ENCODE measurements at places on chromosomes 4 and X.

- DNase-seq: no peak
These were observed 312.7 kb downstream of the SPRY1 start for GRCh38 chr4:123709336-123709735.

DNA sequence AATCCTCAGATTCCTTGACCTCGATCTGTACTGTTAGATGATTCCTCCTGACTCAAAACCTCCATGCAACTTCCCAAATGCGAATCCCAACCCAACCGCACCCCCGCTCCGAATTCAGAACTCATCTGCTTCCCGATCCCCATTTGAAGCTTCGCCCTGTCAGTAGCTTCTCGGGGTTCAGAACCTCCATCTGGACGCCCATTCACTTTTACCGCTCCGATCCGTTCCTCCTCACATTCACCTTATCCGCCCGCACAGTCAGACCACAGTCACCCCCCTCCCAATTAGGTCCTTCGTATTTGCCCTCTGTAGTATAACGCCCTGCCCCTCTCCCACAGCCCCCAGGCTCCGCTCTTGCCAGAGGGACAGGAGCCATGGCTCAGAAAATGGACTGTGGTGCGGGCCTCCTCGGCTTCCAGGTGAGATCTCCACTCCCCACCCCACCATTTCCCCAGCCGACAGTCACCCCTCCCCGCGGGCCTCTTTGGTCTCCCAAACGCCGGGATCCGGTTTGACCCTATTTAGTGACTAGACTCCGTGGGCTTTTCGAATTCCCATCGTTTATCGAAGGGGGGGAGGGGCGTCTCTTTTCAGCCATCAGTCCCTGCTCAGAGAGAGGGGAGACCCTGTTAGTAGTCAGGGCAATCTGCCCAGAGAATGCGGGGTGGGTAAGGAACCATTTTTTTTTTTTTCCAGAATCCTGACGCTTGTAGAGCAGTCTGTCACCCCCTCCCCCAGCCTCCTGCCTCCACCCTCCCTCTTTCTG lies 691 bp downstream of the MAGED1 start:
- peak; percentile 44 for DNase-seq

DNA sequence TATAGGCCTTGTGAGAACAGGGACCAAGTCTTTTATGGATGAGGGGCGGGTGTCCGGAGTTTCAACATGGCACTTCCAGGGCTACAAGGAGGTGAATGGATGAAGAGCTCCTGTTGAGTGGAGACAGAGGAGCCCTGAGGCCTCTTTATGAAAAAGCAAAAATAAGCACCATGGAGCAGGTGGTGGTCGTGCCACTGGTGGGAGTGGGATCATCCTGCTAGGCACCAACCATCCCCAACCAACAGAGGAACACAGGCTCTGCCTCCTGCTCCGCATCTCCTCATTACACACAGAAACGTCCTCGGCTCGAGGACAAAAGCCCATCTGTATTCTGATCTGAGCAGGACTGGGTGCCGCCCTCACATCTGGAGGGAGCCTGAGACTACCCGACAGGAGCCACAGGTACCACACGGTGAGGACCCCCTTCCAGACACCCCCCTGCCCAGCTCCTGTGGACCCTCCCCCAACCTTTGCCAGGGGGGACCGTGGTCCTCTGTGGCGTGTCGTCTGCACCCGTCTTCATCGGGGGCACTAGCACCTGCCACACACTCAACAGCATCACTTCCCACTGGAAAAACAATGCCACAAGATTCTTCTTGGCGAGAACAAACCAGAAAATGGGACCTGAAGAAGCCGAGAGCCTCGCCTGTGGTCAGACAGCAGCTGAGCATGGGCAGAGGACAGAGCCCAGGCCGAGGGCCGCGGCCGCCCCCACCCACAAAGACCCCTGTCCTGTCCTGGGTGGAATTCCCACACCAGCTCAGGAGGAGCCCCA lies 3.9 kb upstream of the PDE6B start:
- DNase-seq: no peak

DNA sequence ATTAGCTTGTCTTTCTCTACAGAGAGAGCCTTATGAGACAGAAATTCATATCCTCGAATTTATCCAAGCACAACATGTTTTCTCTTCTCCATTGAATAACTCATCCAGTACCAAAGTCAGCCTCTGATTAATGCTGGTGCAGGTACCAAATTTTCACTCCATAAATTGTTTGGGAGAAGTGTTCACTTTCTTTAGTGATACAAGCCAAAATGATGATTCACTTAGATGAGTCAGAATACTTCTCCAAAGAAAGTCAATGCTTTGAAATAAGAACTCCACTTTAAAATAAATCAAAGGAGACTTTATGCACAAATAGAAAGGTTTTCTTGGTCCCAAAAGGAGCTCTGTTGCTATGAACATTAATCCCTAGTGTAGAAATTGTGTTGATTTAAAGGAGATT lies 60.2 kb downstream of the MAOB start:
- DNase-seq: no peak

GRCh38 chrX:56783450-56783831 lies 54.4 kb downstream of the NBDY start:
- peak; percentile 76 for DNase-seq

DNA sequence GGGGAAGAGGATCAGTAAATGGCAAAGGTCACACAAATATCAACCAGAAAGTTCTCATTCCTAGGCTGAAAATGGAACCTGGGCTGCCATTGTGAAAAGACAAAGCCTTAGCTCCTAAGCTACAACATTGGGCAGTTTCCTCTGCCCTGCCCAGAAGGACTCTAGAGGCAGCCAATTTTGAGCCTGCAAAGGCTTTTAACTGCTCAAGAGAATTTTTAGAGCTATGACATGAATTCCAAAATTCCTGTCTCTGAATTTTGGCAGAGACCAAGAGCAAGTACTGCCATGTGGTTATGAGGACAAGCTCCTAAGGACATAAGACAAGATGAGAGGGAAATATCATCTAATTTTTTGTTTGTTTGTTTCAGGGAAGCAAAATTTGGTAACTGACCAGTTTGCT lies 29.6 kb upstream of the IGFBP7 start:
- no peak for DNase-seq

DNA sequence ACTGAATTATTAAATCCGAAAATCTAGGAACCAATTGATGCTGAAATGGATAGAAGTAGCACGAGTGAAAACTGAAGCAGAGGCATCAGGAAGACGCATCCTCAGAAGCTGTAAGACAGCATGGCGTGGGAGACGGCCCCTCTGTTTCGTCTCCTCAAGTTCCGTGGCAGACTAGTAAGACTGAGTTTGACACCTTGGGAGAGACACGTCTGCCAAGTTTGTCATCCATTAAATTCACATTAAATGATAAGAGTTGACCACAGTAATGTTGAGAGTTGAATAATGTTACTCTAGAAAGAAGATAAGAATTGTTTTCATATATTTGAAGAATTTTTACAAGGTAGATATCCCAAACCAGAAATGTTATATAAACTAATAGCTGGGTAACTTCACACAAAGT lies 736.1 kb upstream of the FRG1 start:
- DNase-seq: no peak

GRCh38 chr4:155353923-155354540 lies 22.7 kb downstream of the MAP9 start:
- peak; percentile 31 for DNase-seq

DNA sequence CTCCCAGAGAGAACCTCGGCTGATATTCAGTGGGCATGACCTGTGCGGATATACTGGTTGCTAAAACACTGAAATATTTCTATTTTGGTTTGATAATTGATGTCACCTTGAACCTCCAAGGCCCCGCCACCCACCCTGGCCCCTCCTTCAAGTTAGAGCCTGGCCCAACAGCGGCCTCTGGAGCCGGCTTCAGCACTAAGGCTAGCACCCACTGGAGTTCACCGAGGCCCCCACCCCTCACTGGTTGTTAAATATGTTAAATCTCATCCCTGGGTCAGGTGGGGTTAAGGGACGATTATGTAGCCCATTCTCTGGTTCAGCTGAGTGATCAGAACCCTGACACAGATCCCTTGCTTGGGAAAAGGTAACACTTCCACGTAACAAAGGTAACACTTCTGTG lies 24.3 kb downstream of the SEL1L3 start:
- DNase-seq: no peak

DNA sequence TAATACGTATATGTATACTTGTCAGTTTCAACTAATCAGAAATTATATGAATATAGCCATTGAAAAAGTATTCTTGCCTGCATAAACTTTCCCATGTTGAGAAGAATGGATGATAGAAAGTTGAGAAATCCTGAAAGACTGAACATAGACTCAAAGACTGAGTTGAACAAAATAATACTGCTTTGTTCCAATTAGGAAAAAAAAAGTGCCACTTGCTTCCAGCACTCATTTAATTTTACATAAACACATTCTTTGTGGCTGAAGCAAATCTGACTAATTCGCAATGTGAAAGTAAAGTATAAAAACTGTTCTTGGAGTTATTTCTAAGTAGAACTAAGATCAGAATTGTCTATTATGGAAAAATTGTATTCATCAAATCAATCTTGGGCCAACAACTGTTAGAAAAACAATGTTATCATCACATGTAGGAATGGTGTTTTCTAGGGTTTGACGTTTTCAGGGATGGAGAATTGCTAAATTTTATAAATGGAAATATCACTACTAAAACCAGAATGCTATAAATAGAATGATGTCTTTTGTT lies 2334.6 kb downstream of the PCDH7 start:
- DNase-seq: no peak

DNA sequence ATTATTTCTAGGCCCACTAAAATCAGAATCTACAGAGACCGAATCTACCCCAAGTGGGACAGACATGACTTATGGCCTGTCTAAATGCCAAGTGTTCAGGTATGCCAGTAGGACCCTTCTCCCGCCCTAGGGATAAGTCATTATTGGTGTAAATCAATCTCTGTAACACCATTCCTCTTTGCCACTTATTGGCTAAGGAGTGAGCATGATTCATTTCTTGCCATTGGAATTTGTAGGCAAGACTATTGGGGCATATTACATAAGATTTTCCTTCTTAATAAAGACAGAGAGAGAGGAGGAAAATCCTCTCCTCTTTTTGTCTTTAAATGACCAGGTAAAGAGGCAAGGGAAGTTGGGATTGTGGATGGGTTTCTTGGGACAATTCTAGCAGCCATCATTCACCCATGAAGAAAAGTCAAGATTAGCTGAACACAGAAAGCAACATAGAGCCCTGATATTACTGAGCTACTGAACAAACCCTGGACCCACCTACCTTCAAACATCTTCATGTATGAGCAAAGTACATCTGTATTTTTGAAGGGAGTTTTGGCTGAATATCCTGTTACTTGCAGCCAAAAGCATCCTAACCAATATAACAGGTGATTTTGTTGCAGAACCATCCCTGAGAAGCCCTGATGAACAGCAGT lies 2.6 kb downstream of the SLC9B2 start:
- DNase-seq: no peak

DNA sequence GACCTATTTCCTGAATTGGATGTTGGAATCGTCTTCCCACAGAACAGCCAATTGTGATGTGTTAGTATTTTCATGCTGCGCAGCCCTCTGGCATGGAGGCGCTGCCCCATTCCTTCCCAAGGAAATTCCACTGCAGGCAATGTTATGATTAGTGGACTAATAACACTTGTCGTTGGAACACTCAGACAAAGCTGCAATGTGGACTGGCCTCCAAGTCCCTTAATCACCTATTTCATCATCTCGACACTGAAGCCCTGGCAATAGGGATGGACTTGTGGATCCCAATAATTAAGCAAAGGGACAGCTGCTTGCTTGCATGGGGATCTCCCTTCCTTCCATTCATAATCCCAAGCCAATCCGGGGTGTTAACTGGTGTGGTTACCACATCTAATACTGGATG lies 78.8 kb upstream of the PLAC1 start:
- no peak for DNase-seq

DNA sequence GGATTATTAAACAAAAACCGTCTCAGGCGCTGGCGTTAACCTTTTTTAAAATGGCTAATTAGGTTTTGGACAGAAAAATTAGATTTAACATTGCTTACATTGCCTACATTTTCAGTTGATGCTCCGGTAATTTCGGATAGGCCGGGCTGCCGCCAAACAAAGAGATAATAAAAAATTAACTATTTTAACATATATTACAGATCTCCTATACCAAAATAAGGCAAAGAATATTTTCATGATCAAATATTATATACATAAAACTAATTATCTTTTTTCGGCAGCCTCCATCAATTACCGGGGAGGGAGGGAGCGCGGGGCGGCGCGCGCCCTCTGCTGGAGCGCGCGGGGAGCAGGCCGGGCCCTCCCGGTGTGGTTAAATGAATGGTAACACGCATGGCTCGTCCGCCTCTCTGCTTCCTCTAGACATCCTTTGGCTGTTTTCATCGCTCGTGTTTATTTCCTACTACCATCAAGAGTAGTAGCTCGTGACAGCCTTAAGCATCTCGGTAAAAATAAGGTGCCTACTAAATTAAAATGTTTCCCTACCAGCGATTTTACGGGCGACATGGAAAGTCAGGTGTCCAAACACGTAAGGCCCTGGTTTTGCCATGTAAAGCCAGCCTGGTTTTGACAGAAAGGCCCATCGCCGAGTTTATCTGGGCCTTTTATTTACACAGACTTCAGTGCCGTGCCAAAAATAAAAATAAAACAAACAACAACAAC lies 52.4 kb upstream of the TMEM33 start:
- no peak for DNase-seq

GRCh38 chr4:31995943-31996901 lies 1276.1 kb downstream of the PCDH7 start:
- no peak for DNase-seq

DNA sequence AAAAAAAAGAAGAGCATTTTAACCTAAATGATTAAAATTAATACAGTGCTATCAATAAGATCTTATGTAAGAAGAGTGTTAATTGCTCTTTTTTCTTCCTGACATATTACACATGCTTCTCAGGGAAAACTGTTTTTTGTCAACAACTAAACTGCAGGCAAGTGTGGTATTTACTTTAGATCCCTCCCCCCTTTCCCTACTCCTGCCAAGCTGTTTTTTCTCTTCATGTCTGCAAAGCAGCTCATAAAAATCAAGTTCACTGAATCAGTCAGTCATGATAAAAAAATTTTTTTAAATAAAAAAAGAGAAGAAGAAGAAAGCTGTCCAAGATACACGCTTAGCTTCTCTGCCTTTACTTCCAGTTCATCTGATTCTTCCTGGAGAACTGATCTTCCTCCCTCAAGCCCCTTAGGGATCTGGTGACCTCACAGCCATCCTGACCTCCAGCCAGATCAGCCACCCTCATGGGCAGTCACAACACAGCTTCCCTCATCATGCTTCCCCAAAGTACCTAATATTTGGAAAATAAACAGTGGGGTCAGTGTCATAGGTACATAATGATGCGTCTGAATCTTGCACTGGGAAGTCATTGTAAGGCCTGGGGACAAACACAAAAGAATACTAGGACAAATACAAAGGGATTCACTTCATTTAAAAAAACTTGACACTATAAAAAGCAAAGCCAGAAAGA lies 87.0 kb downstream of the ZNF827 start:
- no peak for DNase-seq
